Activated CD8-positive, alpha-beta memory T cell treated with anti-CD3 and anti-CD28 coated beads for 1 hour (primary cell): ENCODE measurements at places on chromosomes 1 and 21.

DNA sequence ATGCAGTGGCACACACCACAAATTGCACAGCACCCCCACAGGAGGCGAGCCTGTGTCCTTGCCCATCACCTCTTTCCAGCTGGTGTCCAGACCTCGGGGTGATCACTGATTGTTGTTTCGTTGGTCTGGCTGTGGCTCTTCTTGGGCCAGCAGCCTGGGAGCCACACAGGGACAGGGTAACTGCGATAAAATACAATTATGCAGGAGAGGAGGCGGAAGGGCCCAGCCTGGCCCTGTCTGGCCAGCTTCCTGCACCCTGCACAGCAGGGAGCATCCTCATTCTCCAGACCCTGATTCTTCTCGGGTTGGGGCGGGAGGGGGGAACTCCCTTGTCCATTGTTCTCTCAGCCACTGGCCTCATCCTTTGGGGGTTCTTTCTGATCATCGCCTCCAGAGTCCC is 83.6 kb downstream of the ADARB1 start:
- no peak for DNase-seq

DNA sequence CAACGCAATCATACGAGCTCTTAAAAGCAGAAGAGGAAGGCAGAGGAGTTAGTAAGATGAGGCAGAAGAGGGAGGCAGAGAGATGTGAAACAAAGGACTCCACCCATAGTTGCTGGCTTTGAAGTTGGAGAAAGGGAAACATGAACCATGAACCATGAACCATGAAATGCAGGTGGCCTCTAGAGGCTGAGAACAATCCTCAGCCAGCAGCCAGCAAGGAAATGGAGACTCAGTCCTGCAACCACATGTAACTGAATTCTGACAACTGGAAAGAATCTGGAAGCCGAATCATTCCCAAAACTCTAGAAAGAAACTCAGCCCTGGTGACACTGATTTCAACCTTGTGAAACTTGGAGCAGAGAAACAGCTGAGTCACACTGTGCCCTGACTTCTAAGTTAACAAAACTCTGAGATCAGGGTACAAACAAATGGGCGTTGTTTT is 10.1 kb downstream of the DIPK1A start:
- DNase-seq: no peak

DNA sequence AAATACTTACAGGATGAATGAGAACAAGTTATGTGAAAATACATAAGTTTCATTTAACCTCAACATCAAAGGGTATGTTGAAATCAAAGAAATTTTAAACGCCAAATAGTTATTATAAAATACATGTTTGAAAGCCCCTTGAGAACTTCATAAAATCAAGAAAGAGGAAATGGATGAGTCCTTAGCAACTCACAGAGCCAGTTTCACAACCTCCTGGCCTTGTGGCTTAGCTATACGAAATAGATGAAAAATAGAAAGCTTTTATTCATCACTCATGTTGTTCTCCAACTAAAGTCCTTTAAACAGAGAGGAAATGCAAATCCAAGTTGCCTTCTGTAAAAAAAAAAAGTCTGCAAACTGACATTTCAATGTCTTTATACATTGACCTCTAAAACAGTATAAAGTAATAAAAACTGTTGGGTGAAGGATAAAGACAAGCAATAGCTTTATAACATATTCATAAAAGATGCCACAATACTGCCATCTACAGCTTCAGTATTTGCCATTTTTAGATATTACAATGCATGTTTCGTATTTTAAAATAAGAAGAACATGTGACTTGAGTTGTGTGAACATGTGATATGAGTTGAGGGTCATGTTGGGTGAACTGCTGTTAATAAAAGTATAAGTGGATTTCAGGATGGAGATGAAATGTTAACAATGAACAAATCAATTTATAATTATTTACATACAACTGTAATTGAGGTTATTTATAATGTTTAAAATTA is 847.8 kb downstream of the MRPL39 start:
- no peak for DNase-seq

DNA sequence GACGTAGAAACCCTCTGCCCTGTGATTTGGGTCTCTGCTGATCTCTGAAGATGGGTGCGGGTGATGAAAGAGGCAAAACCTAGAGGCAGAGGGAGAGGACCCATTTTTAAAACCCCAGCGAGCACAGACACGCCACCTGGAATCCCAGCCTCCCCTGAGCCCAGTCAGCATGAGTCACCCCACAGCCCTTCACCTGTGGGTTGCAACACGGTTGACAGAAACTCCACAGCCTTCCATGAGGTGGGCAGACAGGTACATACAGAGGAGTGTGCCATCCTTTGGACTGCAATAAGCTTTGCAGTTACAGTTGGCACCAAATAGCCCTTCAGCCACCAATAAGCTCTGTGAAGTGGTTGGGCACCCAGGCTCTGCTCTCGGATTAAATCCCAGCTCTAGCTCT is 2.1 kb upstream of the GRHL3 start:
- DNase-seq: no peak

- no peak for DNase-seq
Observed at GRCh38 chr1:117641536-117641935, 35.7 kb downstream of the TENT5C start.

GRCh38 chr21:39184050-39184980 is 1.1 kb upstream of the PSMG1 start:
- DNase-seq: no peak

GRCh38 chr1:56229186-56229585 is 350.2 kb downstream of the PLPP3 start:
- no peak for DNase-seq

DNA sequence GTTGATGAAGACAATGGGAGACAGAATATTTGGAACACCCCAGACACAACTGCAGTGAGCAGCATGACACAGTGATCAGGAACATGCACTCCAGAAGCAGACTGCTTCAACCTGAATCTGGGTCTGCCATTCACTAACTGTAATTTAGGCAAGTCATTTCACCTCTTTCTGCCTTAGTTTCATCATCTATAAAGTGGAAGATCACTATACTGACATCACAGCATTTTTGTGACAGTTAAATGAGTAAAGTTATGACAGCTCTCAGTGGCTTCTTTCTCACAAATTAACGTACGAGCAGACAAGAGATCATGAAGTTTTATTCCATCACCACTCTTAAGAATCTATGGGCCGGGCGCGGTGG is 14.3 kb downstream of the LRRC41 start:
- DNase-seq: no peak

DNA sequence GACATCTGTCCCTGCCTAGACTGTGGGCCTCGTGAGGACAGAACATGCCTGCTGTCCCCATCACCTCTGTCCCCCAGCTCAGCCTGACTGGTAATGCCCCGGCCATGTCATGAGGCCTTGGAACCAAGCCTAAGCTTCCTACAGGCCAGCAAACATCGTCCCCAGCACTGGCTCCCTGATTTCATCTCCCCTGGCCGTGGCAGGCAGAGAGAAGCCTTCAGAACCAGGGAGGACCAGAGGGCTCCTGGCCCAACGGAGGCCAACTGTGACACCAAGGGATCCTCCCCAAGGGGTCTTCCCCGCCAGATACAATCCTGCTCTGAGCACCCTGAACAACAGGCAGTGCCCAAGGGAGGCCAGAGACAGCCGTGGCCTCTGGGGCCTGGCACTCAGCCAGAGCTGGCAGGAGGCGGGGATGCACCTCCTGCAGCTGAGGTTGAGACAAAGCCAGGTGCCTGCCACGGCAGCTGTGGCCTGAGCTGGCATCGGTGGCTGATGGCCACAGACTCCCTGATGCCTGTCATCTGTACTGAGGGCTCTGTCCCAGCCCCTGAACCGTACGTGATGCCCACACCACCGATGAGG is 9.9 kb upstream of the NPHP4 start:
- no peak for DNase-seq

DNA sequence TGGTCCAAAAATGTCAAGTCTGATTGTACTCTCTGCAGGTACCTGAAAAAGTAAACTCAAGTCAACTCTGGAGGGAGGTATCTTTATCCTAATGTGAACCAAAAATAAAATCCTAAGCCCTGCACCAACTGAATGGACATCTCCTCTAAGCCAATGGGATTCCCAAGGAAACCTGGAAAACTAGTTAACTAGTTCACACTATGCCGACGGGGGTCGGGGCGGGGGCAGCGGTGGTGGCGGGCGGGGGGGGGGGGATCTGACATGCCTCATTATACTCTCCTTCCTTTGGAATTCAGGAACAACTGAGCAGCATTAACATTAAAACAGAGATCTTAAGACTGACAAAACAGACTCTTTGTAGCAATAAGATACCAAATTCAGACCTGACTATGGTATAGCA is 452.6 kb upstream of the CAMK1G start:
- DNase-seq: no peak

DNA sequence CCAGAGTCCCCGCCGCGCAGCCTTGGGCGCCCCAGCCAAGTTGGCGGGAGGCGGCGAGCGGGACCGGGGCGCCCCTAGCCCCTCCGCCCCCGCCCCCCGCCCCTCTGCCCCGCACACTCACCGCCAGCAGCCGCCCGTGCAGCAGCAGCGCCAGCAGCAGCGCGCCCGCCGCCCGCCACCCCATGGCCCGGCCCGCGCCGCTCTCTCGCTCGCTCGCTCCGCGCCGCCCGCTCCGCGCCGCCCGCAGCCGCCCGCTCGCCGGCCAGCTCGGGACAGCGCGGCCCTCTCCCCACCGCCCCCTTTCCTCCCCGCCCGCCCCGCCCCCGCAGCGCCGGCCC is at the start of gene HSPG2:
Gene HSPG2 (minus strand): TSS at position 277 of the 338 bp plus-strand sequence. CDS start 93 bp downstream, at position 184.
- DNase-seq: no peak

- no peak for DNase-seq
Observed at GRCh38 chr1:184254849-184255248, 132.0 kb upstream of the C1orf21 start.

DNA sequence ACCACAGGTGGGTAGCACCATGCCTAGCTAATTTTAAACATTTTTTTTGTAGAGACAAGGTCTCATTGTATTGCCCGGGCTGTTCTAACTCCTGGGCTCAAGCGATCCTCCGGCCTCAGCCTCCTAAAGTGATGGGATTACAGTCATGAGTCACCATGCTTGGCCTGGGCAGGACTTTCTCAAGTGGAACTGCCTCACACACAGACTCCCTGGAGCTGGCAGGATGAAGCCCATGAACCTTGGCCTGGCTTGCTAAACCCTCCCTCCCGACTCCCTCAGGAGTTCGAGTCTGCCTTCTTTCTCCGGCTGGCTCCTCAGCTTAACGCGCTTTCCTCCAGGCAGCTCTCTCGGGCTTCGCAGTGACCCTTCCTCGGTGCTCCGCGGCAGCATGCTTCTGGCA is 7.7 kb upstream of the ECE1 start:
- no peak for DNase-seq

- DNase-seq: no peak
Observed at GRCh38 chr1:91884459-91885212, 1.3 kb downstream of the TGFBR3 start.

DNA sequence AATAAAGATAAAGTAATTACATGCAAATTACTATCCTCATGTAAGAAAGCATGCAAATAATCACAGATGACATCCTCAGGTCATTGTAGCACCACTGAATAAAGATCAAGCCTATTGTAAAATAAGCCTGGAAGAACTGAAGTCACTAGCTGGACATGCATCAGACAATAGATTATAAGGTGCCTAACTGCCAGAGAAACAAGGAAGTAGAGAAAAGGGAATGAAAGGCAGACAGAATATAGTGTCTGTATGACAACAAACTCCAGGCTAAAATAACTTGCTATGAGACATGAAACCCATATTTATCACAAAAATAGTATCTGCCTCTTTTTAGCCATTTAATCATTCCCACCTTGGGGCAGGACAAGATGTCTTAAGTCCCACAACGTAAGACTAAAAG is 108.7 kb downstream of the ENAH start:
- DNase-seq: no peak

DNA sequence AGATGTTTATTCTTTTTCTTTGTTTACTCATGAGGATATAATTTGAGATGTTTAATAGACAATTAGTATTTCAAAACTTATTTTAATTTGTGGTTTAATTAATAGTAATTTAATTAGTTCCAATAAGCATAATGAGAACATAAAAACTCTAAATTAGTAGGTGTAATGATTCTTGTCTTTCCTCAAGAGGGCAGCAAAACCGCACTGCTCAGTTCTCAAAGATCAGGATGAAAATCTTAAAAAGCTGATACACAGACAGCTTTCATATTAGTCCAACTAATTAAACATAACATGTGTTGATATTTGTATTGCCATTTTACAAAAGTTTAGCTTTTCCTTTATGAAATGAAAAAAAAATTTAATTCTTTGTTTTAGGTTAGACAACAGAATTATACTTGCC is 106.7 kb upstream of the C21orf91 start:
- no peak for DNase-seq

DNA sequence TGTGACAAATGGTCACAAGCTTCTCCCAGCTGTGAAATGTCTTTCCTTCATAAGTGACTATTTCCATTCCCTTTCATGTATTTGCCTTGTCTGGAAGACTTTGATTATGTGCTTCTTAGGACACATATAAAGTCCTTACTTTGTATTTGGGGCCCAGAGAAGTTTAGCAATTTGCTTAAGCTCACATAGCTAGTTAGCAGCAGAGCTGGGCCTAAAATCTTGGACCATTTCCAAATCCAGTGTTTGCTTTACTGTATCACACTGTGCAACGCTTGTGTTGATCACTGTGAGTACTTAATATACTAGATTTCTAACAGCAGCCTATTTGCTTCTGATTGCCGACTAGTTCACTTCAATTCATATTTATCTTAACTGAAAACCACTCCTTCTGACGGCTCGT is 2.2 kb upstream of the KCNA3 start:
- DNase-seq: no peak

GRCh38 chr1:38745476-38746401 is 113.8 kb downstream of the RRAGC start:
- DNase-seq: no peak

GRCh38 chr1:159598196-159598595 is 10.6 kb downstream of the APCS start:
- DNase-seq: no peak

GRCh38 chr21:45405271-45405818 is 380 bp downstream of the COL18A1 start:
- DNase-seq: no peak

DNA sequence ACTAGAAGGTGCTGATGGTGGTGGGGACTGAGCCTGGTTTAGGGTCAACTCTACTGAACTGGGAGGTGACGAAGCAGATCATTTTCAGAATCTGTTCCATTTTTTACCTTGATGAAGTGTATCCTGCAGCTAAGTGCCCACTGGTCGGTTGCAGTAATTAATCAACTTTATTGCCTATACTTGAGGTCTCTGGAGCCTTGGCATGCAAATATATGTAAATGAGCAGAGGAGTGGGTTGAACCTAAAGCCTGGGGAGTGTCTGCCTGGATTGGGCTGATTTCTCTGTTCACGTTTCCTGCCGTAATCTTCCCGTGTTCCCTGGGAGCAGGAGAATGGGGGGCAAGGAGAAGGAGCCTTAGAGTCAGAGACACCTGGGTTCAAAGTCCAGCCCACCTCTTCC is 286.8 kb downstream of the PTPRU start:
- DNase-seq: no peak

- no peak for DNase-seq
Observed at GRCh38 chr1:185112356-185112755, 44.4 kb downstream of the TRMT1L start.
